Breast epithelium (tissue), 4 donors: ENCODE measurements at places on chromosomes 1 and 21. TPM values are rescaled to one million over a fixed set of nuclear protein-coding genes. Genes with fewer than 3 reads are reported as not detected.
A peak's percentile ranks its signal among the peaks of the same experiment; 100 is the strongest.

Gene POU2F1
- total RNA-seq = 21.0 TPM

DNA sequence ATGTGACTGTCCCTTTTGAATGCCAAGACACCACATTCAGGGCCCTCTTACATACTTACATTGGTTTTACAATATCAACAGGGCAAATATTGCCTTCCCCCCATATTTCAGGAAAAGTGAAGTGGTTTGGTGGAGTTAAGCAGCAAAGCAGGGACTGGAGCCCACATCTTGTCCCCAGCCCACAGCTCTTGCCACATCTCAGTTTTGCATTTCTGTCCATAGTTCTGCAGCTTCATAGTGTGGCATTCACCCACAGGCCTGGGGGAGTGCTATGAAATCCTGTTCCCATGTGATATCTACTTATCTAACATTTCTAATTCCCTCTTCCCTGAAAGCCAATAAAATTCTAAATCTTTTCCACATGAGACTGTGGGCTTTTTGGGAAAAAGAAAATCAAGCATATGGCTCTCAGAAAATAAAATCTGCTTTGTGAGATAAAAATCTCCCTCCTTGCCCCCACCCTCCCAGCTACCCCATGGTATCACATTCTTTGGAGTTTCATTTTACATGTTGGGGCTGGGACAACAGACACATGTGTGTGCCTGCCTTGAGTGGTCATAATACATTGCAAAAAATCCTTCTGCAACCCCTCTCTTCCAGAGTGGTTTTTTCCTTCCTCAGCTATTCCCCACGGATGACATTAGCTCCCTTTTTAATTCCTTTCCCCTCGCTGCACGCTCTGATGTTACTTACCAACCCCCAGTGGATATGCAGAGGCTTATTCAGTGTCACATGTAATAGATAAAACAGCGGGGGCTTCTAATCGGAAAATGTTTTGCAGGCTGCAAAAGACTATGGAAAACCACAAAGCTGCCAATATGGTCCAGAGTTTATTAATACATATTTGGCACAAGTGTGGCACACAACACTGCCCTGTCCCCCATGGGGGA lies 20.5 kb upstream of the CD2 start:
- DNase-seq = no peak

Gene CD52
- 12.8 TPM for total RNA-seq

GRCh38 chr21:45323487-45324311 lies 36.0 kb upstream of the POFUT2 start:
- DNase-seq = no peak

Gene TNN
- total RNA-seq = 1.3 TPM

- DNase-seq = no peak
Observed at GRCh38 chr1:47761974-47762373, 235.2 kb downstream of the TRABD2B start.

Gene AUNIP
- not detected for total RNA-seq

DNA sequence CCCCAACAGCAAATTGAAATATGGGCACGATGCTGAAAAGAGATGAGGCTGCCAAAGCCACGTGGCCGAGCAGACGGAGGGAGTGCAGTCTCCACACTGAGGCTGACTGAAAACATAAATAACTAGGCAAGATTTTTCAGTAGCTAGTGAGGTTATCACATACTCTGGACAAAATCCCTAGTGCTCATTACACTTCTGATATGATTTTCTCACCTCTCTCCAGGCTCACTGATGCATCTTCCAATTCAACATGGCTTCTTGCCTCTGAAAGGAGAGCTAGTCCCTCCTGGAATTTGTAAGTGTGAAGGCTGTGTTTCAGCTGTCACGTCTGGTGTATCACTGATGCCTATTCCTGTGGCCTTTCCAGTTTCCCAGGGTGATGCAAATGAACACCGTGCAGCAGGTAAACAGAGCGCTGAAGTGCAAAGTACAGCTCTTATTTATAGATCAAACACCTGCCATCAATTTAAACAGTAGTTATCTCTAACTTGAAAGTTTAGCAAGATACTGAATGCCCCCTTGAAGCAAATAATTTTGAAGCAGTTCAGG lies 656.1 kb downstream of the KIF26B start:
- DNase-seq = no peak

DNA sequence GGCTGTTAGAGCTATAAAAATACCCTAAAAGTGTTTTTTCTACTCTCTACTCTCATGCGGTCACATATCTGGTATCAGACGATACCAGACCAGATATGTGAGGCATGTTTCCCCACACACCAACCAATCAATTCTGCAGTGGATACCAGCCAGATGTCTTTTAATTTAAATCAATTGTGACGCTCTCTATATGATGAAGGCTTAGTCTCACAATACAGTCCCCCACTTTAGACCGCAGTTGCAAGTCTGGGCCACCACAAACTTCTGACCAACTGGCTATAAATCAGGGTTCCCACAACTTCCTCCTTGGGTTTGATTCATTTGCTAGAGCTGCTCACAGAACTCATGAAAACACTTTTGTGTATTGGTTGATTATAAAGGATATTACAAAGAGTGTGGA lies 586.1 kb upstream of the ZP4 start:
- no peak for DNase-seq

DNA sequence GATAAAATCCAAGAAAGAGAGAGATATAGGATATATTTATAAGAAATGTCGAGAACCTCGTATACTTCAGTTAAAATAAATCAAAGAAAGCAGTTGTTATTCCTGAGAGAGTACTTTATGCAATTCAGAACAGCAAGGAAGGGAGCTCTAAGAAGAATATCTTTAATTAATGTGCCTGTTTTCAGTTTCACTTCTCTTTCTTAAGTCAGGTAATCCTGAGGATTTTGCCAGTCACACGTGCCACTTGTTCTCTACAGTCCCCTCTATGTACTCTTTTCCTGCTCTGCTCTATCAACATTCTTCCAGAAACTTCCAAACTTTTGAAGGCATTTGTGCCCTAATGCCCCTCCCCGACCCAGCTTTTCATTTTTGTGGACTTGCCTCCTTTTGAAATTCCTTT lies 211.9 kb downstream of the AKT3 start:
- no peak for DNase-seq

- no peak for DNase-seq
Observed at GRCh38 chr21:46613391-46613790, 8.5 kb upstream of the S100B start.

- DNase-seq = no peak
Observed at GRCh38 chr21:35332841-35333426, 283.8 kb upstream of the RUNX1 start.

- DNase-seq = no peak
Observed at GRCh38 chr1:43786960-43787359, 79.6 kb downstream of the ST3GAL3 start.

GRCh38 chr1:247430434-247430833 lies 14.5 kb downstream of the NLRP3 start:
- DNase-seq = no peak

Gene KRTAP19-5
- total RNA-seq = not detected

DNA sequence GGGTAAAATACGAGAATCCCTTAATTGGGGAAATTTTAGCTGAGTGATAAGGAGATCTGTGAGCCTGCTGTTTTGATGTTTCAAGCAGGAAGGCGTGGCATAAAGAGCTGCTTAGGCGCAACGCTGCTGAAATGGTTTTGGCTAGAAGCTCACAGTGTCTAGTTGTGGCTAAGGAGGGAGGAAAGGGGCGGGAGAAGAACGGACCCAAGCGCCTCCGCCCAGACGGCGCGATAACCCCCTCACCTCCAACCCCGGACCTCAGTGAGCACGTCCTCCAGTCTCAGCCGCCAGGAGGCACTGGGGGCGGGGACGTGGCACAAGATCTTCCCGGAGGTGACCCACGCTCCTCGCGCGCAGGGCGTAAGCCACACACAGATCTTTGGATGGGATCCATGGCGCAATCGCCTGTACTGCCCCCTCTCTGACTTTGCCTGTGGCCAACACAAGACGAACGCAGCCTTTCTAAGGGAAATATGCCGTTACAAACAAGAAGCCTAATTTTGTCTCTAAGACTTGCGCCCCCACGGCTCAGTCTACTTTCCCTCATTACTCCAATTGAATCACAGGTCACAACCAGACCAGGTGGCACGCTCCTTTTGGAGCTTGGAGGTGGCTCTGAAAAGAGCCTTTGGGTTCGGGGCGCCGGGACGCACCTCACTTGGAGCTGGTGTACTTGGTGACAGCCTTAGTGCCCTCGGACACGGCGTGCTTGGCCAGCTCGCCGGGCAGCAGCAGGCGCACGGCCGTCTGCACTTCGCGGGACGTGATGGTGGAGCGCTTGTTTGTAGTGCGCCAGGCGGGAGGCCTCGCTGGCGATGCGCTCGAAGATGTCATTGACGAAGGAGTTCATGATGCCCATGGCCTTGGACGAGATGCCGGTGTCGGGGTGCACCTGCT lies 23.4 kb upstream of the RNF187 start:
- no peak for DNase-seq

DNA sequence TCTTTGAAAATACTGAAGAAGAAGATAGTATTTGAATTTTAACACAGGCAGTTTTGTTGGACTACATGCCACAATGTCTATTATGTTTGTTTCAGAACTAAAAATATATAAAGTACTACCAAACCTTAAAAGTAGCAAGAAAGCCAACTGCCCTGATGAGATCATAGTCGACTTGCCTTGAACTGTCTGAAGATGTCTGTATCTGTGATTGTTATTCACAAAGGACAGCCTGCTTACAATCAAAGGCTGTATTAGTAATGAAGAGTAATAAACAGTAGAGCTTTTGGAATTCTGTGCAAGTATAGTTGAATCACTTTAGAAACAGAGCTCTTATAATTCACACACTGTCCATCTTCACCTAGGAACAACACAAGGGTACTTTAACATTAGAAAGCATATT lies 228.3 kb downstream of the NCAM2 start:
- no peak for DNase-seq

Gene HYI
- 66.6 TPM for total RNA-seq

DNA sequence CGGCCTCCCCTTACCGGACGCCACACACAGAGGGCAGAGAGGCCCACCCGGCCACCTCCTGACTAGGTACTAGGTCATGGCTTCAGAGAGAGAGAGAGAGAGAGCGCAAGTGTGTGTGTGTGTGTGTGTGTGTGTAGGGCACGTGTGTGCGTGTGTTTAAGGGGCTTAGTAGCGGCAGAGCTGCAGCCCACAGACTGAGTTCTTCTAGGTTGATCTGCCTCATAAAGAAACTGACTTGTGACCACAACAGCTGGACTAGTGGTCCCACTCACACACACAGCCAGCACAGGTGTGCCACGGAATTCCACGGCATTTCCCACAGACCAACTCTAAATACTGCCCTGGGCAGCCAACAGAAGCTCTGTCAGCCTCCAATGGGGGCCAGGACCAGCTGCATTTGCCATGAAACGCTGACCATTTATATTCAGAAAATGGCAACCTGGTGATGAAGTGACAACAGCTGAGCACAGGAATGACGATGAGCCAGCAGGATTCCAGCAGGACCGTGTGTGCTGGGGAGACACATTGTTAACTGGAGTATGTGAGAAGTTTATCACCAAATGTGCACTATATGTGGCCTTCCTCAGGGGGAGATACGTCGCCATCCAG lies 38.8 kb upstream of the GPR153 start:
- DNase-seq = no peak

GRCh38 chr1:53951697-53952096 lies 5.5 kb downstream of the LRRC42 start:
- no peak for DNase-seq

Gene PIGV
- total RNA-seq = 29.7 TPM

GRCh38 chr1:7755448-7755847 lies 15.6 kb upstream of the VAMP3 start:
- no peak for DNase-seq

GRCh38 chr1:228900099-228900885 lies 165.0 kb downstream of the RHOU start:
- DNase-seq = peak; percentile 56

Gene KRTAP7-1
- not detected for total RNA-seq

DNA sequence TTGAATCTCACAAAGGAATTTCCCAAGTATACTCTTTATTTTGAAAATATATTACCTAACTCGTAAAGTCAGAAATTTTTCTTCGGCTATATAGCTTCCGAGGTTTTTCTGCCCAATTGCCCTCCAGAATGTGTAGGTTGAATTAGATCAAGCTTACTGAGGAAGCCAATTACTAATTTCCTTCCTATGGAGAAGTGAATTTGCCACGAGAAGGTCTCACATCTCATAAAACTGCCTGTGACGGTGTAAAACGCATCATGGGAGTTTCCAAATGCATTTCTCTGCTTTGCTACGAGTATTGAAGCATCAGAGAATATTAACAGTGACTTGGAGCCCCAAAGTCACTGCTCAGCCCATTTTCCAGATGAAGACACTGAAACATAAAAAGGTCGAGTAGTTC lies 262.3 kb downstream of the PTBP2 start:
- no peak for DNase-seq

GRCh38 chr1:197320991-197321531 lies 53.0 kb downstream of the CRB1 start:
- peak; percentile 23 for DNase-seq

DNA sequence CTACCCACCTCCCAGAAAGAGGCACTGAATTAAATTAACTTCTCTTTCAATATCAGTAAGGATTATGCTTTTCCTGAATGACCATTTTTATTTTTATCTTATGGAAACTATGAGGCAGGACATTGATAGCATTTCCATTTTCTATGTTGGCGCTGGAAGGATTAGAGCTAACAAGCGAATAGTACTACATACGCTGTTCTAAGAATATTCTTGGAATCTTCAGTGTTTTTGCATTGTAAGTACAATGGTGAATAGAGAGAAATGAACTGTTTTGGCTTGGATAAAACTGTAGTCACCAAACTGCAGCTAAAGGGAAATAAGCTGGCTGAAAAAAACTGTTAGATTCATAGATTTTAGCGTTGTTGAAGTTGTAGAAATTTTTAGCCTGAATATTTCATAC lies 779.0 kb upstream of the ADGRL4 start:
- no peak for DNase-seq

GRCh38 chr1:228781161-228781808 lies 46.0 kb downstream of the RHOU start:
- no peak for DNase-seq
